Activated T-helper 9 cell treated with anti-CD3 and anti-CD28 coated beads, Interleukin-2, amount 50 U/mL, for 16 hours (primary cell): ENCODE measurements at places on chromosomes 13 and 19.

- no peak for DNase-seq
Observed at GRCh38 chr19:1105008-1105872, 1.4 kb downstream of the GPX4 start.

- DNase-seq: no peak
Observed at GRCh38 chr19:53461866-53462265, 5.7 kb upstream of the ZNF813 start.

GRCh38 chr19:58038688-58039204 lies 4.9 kb downstream of the ZSCAN1 start:
- no peak for DNase-seq

- no peak for DNase-seq
Observed at GRCh38 chr13:46389457-46390451, 2.7 kb upstream of the RUBCNL start.

- no peak for DNase-seq
Observed at GRCh38 chr13:39132286-39133230, 94.3 kb downstream of the NHLRC3 start.

DNA sequence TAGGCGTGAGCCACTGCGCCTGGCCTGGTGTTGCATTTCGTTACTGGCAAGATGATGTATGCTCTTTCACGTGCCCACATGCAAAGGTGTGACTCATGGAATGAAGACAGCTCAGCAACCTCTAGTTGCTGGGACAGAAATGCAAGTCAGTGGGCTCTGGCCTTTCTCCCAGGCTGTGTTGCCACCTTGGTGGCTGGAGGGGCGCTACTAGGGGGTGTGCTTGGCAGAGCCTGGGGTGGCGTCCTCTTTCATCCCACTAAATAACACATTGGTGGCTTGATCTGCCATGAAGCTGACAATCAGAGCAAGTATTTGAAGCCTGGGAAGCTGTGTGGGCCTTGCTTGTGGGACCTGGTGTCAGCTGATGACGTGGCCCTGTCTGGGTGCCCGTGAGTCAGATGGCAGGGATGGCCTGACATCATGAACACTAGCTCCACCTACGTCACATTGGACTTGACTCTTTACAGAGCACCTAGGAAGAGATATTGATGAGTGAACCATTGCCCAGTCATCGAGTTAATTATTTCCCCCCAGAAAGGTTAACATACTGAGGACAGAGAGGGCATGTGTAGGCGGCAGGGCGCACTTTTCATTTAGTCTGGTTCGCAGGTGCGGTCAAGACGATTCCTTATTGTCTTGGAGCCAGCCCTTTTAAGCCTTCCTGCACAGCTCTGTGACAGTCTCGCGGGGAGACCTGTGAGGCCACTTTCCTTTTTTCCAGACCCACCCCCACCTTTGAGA lies 154.2 kb downstream of the TM9SF2 start:
- DNase-seq: peak; percentile 12

DNA sequence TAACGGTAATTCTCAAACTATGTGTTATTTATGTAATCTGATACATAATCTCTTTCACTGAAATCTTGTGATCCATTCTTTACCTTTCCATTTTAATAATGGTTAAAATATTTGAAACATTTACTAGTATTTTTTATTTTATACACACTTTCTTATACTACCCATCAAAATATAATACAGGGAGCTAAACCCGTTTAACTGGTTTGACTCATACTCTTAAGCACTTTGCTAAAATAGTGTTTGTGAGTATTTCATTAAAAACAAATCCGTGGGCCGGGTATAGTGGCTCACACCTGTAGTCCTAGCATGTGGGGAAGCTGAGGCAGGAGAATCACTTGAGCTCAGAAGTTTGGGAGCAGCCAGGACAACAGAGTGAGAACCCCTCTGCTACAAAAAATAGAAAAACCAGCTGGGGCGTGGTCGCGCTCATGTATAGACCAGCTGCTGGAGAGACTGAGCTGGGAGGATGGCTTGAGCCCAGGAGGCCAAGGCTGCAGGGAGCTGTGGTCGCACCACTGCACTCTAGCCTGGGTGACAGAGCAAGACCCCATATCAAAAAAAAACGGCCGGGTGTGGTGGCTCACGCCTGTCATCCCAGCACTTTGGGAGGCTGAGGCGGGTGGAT lies 43.8 kb upstream of the DCUN1D2 start:
- no peak for DNase-seq

GRCh38 chr19:45976178-45976577 lies 2.5 kb upstream of the NOVA2 start:
- DNase-seq: no peak

- DNase-seq: no peak
Observed at GRCh38 chr13:30892966-30893365, 13.1 kb upstream of the MEDAG start.

DNA sequence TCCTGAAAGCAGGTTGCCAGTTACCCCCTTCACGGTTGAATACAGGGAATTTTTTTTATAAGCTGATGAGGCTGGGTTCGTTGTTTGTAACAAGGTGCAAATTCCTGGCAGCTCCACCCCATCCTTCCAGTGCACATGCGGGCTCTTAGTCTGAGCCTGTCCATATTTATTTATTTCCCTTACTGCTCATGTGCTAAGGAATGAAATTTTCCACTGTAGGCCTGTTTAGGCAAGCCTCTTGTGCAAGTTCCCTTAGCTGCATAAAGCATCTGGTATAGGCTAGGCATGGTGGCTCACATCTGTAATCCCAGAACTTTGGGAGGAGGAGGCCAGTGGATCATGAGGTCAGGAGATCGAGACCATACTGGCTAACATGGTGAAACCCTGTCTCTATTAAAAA lies 560.9 kb upstream of the PCDH9 start:
- no peak for DNase-seq

DNA sequence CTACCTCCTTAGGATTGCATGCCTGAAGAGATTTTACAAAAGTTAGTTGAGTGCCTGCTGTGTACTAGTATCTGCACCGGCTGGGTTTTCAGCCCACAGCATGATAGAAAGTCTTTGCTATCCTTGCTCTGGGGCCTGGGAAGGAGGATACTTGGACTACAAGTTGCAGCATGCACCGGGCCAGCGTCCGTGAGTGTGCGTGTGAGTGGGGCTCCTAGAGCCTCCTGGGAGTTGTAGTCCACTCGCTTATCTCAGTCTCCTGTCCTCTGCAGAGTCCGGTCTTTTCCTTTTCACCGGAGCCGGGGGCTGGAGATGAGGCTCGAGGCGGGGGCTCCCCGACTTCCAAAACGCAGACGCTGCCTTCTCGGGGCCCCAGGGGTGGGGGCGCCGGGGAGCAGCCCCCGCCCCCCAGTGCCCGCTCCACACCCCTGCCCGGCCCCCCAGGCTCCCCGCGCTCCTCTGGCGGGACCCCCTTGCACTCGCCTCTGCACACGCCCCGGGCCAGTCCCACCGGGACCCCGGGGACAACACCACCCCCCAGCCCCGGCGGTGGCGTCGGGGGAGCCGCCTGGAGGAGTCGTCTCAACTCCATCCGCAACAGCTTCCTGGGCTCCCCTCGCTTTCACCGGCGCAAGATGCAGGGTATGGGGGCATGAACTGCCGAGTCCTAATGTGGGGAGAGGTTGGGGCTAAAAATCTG lies 20.6 kb downstream of the BRSK1 start:
- no peak for DNase-seq
